ENCODE measurements at places on chromosomes 6 and 20. TPM values are rescaled to one million over a fixed set of nuclear protein-coding genes. Genes with fewer than 3 reads are reported as not detected.

- DNase-seq = no peak
Measured at GRCh38 chr6:157172231-157172701, 151.1 kb downstream of the TMEM242 start.

DNA sequence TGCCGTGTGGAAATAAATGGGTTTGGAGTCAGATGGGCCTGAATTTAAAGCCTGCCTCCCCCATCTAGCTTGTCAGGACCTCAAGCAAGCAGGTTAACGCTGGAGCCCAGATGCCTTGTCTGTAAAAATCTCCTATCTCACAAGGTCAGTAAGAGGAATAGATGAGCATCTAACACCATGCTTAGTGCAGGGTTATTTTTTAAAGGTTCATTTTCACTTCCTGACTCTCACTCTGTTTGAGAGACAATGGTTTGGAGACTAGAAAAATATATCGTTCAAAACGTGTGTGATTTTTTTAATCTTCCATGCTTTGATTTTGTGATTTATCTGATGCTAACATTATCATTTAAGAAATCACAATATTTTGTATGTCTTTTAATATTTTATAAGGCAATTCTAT, 114.0 kb upstream of the TAB2 start:
- no peak for DNase-seq

DNA sequence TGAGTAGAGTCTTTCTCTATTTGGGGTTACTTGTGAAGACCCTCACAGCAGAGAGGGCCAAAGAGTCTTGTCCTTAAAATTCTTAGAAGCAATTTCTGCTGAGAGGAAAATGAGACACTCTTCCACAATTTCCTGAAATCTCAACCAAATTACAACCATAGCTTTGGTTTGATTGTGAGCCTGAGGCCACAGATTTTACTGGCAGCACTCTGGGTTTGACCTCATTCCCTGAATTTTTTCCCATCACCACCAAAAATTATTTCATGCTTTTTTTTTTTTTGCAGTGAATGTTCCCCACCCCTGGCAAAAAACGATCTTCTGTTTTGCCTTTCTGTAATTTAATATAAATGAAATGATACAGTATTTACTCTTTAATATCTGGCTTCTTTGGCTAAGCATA, 125.5 kb downstream of the THEMIS start:
- no peak for DNase-seq

DNA sequence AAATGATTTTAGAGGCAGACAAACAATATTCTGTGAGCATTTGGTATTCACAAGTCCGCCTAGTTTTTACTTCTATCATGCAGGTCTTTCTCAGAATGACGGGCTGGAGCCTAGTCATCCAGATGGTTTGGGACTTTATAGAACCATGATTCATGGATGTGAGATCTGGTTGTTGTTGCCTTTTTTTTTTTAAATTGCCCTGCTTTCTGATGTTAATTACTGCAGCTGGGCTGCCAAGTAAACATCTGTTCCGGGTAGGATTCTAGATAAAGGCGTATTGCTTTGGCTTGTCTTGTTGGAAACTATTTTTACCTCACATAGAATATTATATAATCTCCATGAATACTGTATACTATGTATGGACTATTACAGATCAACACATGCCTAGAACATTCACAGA, 58.1 kb downstream of the RNF217 start:
- no peak for DNase-seq

DNA sequence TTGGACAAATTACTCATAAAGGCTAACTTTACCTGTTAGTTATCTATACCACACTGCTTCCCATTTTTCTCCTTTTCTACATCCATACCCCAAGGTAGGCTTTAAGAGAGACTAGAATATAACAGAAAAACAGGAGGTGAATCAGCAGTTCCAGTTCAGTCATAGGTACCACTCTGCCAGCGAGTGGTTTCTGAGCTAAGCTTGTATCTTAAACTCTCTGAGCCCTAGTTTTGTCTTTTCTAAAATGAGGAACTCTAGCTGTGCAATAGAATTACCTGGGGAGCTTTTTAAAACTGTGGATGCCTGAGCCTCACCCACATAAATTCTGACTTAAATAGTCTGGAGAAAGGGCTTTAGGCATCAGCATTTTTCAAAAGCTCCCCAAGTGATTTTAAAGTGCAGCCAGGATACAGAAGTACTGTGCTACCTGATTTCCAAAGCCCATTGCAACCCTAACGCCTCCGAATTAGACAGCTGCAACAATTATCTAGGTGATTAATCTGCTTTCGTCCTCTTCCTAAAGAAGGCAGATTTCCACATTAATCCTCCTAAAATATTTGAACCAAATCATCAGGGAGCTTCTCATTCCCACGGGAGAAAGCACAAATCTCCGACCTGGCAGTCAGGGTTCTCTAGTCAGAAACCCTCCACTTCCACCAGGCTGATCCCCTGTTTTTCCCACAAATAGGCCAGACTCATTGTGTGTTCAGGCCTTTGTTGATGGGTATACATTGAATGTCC, 37.4 kb upstream of the RPL7L1 start:
- DNase-seq = no peak

TSPO2 gene
- polyA plus RNA-seq = not detected

FILIP1 gene
- polyA plus RNA-seq = 63.1 TPM
